ENCODE measurements at places on chromosomes 4 and X. TPM values are rescaled to one million over a fixed set of nuclear protein-coding genes. Genes with fewer than 3 reads are reported as not detected.

DNA sequence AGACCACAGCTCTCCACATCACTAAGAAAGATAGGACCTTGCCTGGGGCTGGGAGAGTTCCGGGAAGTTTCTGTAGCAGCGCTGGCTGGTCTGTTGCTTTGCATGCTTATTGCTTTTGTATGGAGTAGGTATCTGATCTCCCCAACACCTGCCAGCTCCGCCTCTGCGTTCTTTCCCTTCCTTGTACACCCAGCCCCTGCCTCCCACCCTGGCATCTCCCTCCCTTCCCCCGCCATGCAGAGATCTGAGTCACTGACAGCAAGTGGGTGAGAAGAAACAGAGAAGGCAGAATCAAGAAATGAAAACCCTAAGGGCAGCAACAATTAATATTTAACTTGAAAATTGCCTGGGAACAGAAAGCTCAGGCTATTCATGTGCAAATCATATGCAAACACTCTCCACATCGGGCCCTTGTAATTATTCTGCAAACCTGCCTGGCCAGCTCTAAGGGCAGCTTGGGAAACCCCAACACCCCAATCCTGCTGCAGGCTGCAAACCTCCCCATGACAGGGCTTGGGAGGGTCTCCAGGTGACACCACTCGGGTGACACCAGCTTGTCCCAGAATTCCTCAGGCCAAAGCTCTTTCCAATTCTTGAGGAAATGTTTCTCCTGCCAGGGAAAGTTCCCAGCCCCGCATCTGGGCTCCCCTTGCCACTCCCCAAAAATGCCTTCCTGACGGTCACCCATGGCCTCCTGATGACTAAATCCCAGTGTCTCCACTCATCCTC, 257.2 kb downstream of the FBXW7 start:
- no peak for DNase-seq

DNA sequence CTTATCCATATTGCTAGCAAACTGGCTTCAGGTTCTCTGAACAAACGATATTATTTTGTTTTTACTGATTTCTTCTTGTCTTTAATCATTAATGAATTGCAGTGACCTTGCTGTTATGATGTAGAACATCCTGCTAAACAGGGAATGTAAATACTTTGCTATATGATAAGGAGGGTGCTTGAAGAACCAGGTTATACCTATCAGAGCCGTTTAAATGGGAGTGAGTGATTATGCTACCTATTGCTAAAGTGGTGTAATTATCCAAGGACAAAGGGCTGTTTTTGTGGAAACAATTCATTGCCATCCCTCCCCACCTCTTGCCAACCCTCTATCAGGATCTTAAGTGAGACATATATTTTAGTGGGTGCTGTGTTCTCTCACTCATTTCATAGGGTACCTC, 788.9 kb downstream of the RPA4 start:
- no peak for DNase-seq

- no peak for DNase-seq
Observed at GRCh38 chr4:142121448-142122350, 485.3 kb downstream of the IL15 start.

- DNase-seq = no peak
Observed at GRCh38 chr4:182206916-182207315, 36.3 kb upstream of the TENM3 start.

DNA sequence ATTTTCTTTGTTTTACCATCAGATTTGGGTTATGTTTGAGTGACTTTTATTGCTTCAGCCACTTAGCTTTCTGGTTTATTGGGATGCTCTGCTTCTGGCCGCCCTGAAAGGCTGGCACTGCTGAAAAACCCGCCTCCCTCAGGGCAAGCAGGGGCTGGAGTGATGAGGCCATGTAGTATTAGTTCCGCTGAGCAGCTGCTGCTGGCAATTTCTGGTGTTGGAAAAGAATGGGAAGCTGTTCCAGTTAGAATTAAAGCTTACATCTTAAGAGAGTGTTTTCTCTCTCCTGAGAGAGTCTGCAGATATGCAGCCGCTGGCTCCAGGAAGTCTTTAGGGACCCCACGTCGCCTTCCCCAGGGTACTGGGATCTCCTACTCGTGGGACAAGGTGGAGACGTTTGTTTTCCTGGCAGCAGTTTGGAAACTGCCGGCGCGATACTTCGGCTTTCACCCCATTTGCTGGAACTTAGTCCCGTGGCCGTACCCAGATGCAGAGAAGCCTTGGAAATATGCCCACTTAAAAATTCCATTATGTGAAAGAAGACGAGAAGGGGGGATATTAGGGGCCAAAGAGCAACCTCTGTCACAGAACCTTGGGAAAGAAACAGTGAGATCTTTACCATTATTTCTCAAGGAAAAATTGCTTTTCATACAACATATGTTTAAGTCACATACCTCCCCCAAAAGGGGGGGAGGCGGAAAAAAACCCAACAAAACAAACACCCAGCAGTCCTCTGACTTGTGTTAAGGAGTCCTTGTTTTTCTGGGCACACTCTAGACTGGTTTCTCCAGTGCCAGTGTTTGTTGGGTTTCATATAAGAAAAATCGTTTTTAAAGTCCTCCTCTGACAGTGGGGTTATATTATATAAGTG, 72.6 kb downstream of the TMEM131L start:
- no peak for DNase-seq

GRCh38 chrX:120302434-120302833, 8.8 kb downstream of the TMEM255A start:
- DNase-seq = no peak

DNA sequence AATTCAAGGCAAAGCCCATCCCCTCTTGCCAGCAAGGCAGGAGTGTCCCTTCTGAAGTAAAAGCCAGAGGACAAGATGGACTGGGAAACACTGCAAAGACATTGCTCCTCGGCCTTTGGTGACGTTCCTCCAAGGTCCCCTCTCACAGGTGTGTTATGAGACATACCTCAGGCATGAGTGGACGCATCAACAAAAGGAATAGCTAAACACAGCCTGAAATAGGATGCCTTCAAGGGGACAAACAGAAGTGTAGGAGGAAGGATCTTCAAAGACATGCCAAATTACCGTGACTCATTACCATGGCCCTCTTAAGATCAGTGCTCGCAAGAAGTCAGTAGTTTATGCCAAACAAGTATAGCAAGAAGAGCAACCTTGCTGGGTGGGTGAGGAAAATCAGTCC, 6.0 kb upstream of the IDS start:
- no peak for DNase-seq

GRCh38 chrX:31540313-31540712, 468.5 kb upstream of the FTHL17 start:
- DNase-seq = no peak

DNA sequence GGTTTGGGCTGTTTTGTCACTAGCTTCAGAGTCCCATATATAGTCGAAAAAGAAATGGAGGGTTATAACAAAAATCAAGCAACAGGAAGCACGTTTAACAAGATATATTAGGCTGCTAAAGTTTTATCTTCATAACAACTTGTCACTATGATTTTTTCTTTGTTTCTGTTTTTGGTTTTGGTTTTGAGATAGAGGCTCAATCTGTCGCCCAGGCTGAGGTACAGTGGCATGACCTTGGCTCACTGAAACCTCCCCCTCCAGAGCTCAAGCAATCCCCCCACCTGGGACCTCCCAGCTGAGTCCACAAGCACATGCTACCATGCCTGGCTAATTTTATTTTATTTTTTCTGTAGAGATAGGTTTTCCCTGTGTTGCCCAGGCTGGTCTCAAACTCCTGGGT, 2664.4 kb downstream of the ARAP2 start:
- no peak for DNase-seq

DNA sequence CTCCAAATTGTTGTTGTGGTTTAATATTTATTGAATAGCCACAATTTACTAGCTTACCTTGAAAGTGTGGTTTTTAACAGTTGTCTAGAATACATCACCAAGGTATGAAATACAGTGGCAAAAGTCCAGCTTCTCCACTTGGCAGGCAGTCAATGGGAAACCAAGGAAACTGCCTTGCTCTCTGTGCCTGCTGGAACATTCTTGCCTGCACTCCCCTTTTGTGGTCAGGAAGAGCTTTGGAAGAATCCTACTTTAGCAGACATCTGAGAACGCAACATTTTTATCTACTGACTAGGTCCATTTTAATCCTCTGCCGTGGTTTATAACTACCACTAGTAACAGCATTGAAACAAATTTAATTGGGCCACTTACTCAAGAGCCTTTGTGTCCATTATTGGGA, 64.5 kb downstream of the TENM3 start:
- no peak for DNase-seq

DNA sequence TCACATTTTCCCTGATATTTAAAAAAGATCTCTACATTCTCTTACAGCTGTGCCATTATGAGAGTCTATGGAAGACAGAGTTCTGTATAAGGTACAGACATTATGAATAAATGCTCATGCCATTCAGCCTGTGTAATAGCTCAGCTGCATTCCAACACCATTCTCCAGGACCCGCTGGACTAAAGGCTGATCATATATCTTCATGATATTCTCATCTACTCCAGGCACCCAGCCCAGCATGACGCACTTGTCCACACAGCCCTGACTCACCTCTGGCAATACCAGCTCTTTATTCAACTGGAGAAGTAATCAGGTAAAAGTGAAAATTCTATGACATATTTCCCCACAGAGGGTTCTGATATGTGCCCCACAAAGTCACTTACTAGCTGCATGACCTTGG, 437.5 kb upstream of the FGF16 start:
- no peak for DNase-seq

- no peak for DNase-seq
Observed at GRCh38 chrX:135632353-135632752, 81.1 kb upstream of the CT45A1 start.

DNA sequence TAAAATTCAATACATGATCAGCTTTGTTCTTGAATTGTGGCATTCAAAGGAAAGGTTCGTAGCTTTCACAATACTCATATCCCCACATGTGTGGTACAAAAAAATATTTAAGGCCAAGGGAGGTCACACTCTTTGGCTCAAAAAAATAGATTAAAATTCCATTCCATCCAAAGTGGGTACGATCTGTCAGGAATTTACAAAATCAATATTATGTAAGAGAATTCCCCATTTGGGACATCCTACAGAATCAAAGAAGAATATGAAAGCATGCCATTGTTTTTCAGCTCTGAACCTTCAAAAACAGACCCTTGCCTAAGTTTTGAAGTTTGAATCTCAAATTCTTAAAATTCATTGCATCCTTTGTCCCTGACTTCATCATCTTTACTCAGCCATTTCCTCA, 85.8 kb downstream of the MID1 start:
- no peak for DNase-seq

DNA sequence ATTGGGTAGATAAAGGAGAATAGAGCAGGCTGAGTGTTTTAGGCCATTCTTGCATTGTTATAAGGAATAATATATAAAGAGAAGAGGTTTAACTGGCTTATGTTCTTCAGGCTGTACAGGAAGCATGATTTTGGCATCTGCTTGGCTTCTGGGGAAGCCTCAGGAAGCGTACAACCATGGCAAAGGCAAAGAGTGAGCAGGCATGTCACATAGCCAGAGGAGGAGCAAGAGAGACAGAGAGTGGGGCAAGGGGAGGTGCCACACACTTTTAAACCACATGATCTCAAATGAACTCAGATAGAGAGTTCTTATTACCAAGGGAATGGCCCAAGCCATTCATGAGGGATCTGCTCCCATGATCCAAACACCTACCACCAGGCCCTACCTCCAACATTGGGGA, 4.4 kb upstream of the METTL14 start:
- no peak for DNase-seq

DNA sequence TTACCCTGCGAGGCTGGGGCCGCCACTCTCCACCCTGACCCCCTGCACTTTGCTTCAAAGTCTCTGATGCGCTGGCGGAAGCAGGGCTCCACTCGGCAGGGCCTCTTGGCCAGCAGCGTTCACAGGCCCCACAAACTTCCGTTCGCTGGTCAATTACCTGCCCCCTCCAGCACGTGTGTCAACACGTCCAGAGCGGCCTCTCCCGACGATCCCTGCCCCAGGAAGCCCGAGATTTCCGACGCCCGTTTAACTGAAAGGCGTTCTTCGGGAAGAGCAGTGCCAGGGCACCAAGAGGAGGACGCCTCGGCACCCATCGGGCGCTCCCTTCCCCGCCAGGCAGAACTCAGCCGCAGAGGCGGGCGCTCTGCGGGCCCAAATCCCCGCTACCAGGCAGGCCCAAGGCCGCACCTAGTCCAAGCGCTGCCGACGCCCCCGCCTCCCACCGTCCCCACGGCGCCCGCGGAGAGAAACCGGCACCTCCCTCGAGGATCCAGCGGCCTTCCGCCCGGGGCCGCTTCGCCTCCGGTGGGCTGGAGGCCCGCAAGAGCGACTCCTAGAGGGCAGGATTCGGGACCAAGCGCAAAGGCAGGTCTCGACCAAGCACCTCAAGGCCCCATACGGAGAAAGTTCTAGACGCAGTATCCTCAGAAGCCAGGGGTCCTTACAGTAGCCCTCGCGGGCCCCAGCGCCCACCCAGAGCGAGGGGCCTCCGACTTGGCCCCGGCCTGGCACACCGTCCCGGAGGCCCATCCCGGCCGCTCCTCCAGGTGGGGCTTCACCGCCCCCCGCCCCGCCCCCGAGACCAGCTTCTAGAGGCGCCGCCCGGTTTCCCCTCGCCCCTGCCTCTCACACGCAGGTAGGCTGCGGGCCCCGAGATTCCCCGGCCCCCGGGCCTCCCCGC, 586 bp downstream of the BCAP31 start:
- DNase-seq = no peak

DNA sequence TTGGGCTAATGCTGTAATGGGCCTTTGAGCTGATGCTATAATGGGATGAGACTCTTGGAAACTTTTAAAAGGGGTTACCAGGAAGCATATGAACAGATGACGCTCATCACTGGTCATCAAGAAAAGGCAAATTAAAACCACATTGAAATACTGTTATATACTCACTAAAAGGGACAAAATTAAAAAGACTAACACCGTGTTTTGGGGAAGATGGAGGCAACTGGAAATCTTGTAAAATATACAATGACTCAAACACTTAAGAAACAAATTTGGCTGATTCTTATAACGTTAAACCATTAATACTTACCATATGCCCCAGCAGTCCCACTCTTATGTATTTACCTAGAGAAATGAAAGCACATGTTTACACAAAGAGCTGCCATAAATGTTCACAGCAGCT, 207.2 kb upstream of the GPRIN3 start:
- DNase-seq = no peak

DNA sequence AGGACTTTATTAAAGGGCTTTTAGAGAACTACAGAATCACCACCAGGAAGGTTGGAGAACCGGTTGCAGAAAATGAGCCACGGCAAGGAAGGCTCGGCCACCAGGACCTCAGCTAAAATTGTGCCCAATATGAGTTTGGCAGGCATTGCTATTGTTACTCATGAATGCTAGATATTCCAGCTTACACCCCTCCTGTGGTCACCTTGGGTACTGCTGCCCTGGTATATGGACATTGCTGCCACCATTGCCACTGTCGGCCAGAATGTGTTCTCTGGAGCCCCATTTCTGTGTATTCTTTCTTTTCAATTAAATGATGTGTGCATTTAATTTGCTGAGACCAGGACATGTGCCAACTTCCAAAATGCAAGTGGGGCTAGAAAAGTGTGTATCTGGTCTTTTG, 626.7 kb upstream of the BOD1L1 start:
- DNase-seq = peak; percentile 30

GRCh38 chr4:105994061-105994460, 98.8 kb downstream of the NPNT start:
- DNase-seq = no peak

The CLNK gene
- total RNA-seq = 0.09 TPM

The SEC24B gene
- 31.5 TPM for total RNA-seq

The TEX11 gene
- total RNA-seq = not detected

The KLHL34 gene
- total RNA-seq = 7.3 TPM

The GRIA2 gene
- total RNA-seq = 3.0 TPM

The KCTD8 gene
- total RNA-seq = 1.1 TPM

The CLTRN gene
- not detected for total RNA-seq

The SULT1B1 gene
- 0.27 TPM for total RNA-seq

The FAM184B gene
- 1.1 TPM for total RNA-seq

Measured in psoas muscle (tissue), 8 donors.